Brain pericyte (primary cell): ENCODE measurements at places on chromosomes 5 and 9.

GRCh38 chr9:14560194-14560593 is 133.0 kb downstream of the ZDHHC21 start:
- no peak for DNase-seq

DNA sequence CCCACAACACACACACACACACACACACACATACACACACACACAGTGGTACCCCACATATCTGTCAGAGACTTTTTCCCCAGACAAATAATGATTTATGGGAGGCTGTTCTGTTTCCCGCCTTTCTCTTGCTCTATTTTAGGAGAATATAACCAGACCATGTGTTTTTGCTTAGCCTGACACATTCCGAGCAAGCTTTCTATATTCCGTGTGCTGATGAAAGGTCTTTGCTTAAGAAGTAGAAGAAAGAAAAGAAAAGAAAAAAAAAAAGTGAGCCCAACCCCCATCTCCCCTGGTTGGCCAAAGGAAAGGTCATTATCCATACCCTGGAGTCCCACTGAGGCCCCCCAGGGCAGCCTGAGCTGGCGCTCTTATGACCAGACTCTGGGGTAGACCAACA is 338.6 kb downstream of the SLIT3 start:
- DNase-seq, result no peak

DNA sequence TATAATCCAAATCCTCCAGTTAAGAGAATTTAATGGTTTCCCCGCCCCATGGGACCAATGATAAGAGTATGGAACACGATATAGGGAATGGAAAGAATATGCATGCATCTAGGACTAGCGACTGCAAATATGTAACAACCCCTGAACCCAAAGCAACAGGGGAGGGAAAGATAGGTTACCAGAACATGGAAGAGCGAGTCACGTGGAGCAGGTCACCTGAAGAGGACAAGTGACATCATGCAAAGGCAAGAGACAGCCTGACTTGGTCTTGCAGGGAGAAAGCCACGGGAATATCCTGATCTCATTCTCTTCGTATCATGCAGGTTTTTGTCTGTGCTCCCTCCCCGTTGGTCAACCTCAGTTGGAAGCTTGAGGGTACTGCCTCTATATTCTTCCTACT is 4.7 kb upstream of the UHRF2 start:
- DNase-seq, result no peak

- DNase-seq, result no peak
Observed at GRCh38 chr9:100452894-100453293, 20.1 kb upstream of the TMEFF1 start.

DNA sequence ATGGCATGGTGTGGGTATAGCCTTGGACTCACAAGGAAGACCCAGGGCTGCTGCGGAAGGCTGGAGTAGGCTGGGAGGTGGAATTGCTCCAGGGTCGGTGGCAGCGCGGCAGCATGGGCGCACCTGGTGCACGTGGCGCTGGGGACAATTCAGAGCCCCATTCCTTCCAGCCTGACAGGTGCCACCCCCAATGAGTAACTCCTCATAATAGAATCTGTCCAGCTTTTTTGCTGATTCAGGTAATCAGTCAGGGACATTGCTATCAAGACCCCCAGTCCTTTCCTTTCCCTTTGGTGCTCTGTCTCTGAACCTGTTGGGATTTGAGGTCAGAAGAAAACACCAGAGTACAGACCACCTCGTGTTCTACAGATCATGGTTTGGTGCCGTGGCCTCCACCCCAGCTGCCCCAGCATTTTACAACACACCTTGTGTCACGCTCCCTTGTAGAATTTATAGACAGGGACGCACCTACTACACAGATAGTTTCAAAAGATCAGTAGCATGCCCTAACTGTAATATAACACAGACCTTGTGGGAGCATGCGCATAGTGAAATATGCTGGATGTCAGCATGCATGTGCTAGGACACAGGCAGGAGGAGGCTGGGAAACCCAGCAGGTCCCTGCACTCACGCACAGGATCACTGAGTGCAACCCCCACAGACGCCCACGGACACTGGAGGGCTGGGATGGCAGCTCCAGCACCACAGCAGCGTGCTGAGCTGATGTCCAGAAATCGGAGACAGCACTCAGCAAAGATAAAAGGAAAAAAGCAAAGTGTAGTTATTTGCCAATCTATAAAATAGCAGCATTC is 47.9 kb upstream of the CTSL start:
- no peak for DNase-seq
